ENCODE measurements at places on chromosomes 5 and 9.

GRCh38 chr5:122493091-122494021, 181.3 kb downstream of the SNCAIP start:
- no peak for DNase-seq

- no peak for DNase-seq
Observed at GRCh38 chr5:164392531-164392930, 887.1 kb downstream of the MAT2B start.

DNA sequence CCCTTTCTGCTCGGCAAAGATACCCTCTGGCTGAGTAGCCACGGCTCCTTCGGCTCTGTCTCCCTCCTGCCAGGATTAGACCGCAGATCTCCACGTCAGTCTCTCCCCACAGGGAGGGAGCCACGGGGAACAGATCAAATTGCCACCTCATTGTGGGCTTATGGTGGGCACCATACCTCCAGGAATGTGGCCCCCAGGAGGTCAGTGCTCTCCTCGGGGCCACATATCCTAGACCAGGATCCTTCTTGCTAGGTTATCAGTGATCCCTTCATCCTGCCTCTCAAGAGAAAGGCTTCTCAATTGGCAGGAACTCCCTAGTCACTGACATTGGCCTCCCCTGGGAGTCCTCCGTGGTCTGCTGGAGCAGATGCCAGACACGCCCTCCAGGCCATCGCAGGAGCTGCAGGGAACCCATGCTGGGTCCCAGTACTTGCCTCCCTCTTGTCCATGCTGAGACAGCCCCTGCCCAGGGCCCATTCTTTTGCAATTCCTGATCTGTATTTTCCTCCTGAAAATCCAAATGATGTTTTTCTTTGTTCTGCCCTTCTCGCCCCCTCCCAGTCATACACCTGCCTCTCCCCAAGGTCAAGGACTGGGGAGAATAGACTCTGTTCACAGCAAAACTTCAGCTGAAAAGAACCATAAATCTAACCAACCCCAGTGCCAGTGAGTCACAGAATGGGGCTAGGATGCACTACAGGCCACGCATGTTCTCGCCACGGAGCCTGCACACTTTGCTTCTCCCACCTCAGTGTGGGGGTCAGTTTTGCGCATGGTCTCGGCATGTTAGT, 31.6 kb upstream of the ENHO start:
- DNase-seq = no peak

DNA sequence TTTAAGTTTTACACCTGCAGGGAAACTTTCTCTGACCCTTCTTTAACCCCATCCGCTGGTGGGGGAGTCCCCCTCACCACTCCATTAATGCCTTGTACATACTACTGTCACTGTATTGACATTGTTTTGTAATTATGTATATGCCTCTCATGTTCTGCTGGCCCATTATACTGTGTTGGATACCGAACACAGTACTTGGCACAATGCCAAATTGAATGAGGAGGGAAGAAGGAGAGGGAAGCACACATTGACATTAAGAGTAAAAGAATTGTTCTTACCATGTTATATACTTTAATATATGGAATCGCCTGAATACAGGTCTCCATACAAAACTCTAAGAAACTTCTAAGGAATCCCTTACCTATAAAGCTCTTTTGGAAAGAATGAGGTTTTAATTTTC, 73.6 kb upstream of the GRHPR start:
- no peak for DNase-seq

DNA sequence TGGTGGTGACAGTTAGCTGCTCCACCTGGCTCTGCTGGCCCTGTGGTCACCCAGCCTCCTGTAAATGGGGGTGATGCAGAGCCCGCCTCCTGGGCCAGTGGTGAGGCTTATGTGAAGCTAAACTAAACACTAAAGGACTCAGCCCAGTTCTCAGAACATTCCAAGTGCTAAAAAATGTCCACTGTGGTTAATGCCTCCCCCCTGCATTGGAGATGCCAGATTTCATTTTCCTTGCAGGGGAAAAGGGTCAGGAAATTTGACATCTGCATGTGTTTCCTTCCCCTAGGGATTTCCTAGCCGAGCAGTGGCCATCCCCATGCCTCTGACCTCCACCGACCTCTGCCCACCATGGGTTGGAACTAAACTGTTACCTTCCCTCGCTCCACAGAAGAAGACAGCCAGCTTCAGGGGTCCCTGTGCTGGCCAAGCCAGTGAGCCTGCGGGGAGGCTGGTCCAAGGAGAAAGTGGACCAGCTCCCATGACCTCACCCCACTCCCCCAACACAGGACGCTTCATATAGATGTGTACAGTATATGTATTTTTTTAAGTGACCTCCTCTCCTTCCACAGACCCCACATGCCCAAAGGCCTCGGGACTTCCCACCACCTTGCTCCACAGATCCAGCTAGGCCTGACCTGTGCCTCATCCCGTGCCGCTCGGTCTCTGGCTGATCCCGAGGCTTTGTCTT, 13.0 kb downstream of the CD74 start:
- no peak for DNase-seq

GRCh38 chr5:167822241-167822640, 469.2 kb upstream of the WWC1 start:
- DNase-seq = no peak

DNA sequence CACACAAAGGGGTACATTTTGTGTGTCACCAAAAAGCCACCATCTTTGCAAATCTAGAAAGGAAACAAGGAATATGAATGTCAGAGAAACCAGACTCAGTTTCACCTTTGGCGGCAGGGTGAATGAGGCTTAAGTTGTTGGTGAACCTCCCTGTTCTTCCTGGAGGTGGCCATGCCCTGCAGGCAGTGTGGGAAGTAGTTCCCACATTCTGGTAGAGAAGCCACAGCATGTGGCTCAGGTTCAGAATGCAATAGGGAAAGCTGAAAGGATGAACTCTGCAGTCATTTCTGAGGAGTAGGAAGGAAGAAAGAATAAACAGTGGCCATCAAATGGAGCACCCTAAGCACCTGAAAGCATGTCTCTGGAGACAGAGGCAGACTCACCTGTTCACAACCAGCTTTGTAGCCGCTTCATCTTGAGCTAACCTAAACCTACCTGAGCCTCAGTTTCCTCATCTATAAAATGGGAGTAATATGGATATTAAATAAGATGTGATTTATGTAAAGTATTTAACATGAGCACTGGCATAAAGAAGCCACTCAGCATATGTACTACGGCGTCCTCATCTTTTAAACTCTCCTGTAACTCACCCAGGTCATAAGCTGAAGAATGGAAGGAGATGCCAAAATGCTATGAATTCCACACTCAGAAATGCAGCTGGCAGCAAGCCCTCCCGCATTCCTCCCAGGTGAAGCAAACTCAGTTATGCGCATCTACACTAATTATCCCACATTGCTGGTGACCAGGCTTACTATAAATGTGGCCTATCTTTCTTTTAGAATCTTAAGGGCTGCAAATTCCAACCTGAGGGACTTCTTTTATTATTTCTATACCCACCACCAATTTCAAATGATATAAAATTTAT, 86.0 kb downstream of the ZNF608 start:
- DNase-seq = no peak

DNA sequence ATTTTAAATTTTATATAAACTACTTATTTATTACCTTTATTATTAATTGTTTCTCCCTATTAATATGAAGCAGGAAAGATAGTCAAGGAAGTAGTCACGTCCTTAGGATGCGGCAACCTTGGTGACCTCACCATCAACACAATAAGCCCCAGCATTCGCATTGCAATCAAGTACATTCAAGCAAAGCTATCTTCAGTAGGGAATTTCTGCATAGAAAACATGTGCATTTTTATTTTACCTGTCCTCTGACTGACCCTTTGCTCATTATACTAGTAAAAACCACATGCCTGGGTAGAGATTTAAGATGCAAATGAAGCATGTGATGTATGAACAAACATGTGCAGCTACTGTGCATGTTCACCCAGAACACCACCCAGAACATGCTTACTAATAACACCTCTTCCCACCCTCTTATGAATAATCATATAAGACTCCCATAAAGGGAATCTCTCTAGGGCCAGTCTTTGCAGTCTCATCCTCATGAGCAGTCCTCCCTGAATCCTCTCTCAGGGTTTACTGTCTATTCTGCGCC, 869.6 kb downstream of the TAF11L14 start:
- no peak for DNase-seq

GRCh38 chr5:1026700-1027621, 18.4 kb downstream of the NKD2 start:
- DNase-seq = no peak

DNA sequence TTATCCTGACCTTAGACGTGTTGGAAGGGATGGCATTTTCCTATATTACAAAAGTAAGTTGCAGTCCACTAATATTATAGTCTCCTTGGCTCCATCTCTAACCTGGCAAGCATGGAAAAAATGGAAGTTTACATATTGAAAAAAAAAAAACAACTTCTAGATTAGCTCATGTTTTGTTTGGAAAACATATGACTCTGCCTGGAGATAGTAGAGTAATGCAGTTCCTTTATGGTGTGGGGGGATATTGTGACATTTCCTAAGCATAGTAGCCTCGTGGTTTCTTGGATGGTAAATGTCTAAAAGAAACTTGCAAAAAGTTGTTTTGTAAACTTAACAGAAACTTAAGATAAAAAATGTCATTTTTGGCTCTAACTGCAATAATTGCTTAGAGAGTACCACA, 244.4 kb upstream of the FBXL7 start:
- no peak for DNase-seq

GRCh38 chr5:148922606-148923005, 96.2 kb downstream of the ADRB2 start:
- no peak for DNase-seq

GRCh38 chr5:72372331-72372730, 52.2 kb downstream of the PTCD2 start:
- DNase-seq = no peak

- DNase-seq = no peak
Observed at GRCh38 chr9:137757139-137757538, 120.4 kb upstream of the CACNA1B start.

Data from central memory CD4-positive, alpha-beta T cell (primary cell).